NCI-H1048 (cell line): ENCODE measurements at places on chromosomes 12 and 14.

GRCh38 chr12:32478858-32479725 is 79.7 kb downstream of the FGD4 start:
- DNase-seq: no peak

GRCh38 chr14:59890676-59891075 is 20.1 kb upstream of the RTN1 start:
- DNase-seq: no peak

DNA sequence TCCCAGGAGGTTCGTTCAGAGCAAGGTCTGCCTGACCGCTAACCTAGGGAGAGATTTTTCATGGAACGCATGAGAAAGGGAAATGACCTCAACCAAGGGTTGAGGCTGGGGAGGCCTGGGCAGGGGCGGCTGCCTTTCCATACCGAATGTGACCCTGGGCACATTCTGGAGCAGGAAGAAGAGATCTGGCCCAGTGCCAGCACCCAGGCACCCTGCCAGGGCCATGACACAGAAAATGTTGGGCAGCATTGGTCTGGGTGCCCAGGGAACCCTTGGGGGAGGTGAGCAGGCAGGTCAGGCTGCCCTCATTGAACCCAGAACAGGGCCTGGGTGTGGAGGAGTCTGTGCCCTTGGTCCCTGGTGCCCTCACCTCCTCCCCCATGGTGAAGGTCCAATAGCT is 106.8 kb downstream of the CALM1 start:
- no peak for DNase-seq

DNA sequence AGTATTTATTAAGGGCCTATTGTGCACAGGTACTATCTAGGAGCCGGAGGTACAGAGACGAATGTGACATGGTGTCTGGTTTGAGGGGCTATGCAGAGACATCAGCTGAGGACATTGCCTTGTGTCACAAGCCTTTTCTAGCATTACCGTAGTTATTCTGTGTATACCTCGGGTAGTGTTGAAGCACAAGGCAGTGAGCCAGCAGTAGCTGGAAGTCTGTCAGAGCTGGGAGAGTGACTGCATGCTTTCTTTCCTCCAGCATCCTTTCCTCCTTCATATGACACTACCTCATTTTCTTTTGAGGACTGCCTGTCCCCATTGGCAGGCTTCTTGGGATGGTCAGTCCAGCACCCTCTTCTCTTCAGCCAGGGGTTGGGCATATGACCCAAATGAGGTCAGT is 77.0 kb downstream of the POLR3B start:
- DNase-seq: no peak

GRCh38 chr12:127241072-127241817 is 1025.7 kb upstream of the TMEM132C start:
- DNase-seq: no peak

GRCh38 chr12:57086493-57087009 is 2.4 kb upstream of the NAB2 start:
- DNase-seq: no peak

DNA sequence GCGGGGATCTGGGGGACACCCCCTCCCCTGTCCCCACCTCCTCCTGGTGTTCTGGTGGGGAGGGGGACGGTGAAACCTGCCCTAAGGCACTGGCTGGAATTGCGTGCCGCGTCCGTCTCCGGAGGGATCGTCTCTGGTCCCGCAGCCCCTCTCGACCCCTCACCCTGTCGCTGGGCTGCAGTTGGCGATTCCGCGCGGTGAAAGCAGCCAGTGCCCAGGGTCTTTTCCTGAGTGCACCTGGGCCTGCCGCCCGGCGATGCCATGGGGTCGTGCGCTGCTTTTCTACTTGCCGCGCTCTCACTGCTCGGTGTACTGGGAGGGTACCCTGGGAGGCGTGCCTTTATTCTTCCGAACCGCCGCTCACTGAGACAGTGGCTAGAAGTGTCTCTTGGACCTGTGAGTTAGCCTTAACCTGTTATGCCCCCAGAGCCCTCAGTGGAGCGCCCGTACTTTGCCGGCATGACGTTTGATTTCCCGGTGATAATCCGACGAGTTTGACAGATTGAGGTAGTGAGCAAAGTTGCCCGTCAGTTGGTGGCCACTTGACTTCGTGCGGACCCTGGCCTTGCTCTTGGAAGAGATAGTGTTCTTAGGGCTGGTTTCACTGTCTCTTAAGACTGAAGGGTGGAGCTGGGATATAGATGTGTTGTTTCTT is 788 bp downstream of the SFSWAP start:
- no peak for DNase-seq

- DNase-seq: no peak
These were observed 428.7 kb downstream of the RERGL start for GRCh38 chr12:17661250-17661649.

GRCh38 chr14:56724013-56724412 is 86.3 kb downstream of the OTX2 start:
- no peak for DNase-seq

DNA sequence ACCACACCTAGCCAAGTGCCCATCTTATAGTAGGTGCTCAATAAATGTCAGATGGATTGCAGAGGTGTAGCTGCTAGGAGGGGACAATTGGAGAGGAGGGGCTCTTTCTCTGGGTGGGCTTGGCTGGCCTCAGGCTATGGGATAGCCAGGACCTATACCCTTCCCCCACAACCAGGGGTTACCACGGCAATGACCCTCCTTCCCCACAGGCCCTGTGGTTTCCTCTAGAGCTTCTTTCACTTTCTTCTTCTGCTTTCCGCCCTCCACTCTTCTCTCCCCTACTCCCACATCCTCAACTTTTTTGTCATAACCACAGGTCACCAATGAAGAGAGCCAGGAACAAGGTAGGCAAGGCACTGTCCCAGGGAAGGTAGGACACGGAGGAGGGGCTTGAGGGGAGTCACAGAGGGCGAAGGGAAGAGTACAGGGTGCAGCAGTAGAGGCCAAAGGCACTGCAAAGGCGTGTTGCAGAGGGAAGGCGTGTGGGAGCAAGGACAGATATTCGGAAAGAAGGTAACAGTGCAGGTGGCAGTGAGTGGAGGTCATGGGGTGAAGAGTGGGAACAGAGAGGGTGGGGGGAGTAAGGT is 1.9 kb upstream of the ITGB7 start:
- DNase-seq: no peak

- DNase-seq: no peak
These were observed 59.4 kb downstream of the DDX51 start for GRCh38 chr12:132084621-132085290.

- DNase-seq: no peak
These were observed 21.3 kb upstream of the COX6A1 start for GRCh38 chr12:120416490-120417216.

GRCh38 chr12:32211900-32212156 is 105.2 kb downstream of the BICD1 start:
- no peak for DNase-seq

DNA sequence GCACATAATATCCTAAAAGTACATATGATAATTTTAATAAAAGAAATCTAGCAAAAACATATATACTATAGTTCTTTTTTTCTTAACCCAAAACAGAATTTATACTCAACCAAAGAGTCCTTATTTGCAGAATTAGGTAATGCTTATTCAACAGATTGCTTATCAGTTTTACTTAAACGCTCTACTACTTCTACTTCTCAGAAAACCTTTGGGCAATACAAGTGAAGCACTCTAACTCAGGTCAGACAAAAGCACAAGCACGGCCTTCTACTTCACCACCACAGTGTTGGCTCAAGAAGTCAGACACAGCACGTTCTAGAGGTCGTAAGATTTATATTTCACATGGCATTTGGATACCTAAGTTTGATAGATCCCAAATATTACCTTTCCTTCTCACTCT is 29.2 kb downstream of the DICER1 start:
- no peak for DNase-seq

- no peak for DNase-seq
These were observed 144.5 kb downstream of the TGFB3 start for GRCh38 chr14:75837151-75837787.

DNA sequence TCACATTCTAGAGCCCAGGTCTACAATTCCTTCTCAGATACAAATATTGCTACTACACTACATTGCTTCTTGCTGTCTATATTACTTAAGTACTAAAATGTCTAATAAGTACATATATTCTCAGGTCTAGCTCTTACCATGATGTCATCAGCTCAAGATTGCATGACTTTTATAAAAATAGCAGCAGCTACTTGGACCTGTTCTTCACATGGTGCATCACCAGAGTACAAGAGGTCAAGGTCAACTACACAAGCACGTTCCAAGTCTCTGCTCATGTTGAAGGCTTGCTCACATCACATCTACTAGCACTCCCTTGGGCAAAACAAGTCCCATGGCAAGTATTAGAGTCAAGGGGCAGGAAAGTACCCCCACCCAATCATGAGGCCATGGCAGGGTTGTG is 465.6 kb downstream of the MED13L start:
- DNase-seq: no peak

DNA sequence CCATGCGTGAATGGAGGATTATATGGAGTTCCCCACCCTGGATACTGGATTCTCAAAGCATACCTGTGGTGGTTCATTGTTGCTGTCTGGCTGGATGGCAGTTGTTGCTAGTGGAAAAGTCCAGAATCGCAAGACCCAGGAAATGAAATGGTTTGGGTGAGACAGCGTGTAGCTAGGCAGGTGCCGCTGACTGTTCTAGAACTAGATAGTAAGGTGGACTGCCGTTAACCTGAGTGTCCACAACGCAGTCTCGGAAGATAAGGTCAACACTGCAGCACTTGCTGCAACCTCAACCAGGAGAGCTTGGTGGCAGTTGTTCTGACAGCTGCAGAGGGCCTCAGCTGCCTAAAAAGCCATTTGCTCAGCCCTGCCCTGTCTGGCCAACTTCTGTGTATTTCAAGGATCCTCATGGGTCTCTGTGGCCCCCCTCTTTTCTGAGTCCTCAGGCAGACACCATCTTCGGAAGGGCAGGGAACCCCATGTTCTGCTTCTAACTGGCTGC is 15.5 kb upstream of the IRF2BPL start:
- DNase-seq: no peak

- no peak for DNase-seq
These were observed 59.1 kb downstream of the PLXNC1 start for GRCh38 chr12:94207467-94207848.

DNA sequence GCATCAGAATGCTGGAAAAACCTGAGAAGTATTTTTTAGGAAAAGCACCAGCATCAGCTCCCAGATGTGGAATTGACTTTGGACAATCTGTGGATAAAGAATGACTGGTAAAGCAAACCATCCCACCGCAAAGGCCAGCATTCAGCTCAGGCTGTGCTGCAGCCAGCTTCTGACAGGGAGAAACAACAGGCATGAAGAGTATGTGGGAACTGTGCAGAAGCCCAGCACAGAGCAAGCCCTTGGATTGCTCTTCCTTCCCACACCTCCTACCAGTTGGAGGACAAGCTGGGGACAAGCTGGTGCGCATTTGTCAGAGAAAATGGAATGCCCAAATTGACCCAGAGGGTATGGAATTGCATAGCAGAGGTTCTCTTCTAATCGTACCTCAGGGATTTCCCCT is 228.1 kb downstream of the ANO2 start:
- DNase-seq: no peak

GRCh38 chr14:80211153-80212022 is at the start of gene DIO2:
Gene DIO2 (minus strand): TSS chr14:80211504. CDS start chr14:80211472, 32 bp downstream.
- DNase-seq: no peak

DNA sequence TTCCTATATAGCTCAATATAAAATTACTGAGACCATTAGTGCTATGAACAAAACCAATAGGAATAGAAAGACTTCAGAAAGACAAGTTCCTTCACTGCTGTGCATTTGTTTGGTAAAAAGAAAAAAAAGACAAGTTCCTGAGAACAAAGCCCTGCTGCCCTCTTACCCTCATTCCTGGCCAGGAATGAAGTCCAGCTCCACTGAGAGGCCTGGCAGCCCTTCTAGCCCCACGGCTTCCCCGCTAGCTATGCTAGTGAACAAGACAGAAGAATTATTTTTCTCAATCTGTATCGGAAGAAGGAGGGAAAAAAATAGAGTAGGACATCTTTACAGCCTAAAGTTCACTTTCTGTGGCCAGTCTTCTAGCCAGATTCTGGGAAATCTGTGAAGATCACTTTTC is 1.6 kb downstream of the MFAP5 start:
- no peak for DNase-seq

DNA sequence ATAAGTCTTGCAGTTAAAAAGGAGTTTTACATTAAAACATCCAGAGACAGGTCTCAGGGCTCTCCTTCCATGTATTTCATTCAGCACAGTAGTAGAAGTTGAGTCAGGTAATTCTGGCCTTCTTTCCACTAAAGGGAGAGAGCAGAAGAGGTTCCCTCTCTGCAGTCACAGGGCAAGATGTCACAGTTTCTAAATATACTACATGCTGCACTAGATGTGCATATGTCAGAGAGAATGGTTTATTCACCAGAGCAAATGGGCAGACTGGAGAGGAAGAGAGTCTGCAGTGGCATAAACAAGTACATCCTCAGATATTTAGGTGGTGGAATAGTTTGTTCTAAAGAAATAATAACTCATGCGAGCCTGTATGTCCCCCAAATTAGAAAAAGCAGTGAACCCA is 132.0 kb downstream of the KICS2 start:
- DNase-seq: no peak

DNA sequence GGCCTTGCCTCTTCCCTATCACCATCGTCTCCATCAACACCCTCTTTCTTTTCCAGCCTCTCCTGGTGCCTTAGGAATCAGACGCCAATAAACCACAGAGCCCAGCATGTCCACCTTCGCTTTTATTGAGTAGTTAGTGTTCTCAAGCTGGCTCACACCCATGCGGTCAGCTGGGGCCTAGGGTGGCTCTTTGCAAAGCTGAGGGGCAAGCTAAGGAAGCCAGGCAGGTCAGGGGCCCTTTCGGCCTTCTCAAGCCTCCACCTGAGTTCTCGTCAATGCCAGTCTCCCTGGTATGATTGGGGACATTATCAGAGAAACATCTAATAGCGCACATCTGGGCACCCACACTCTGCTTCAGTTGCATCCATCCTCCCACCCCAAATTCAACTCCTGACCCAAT is 737 bp upstream of the TEX52 start:
- no peak for DNase-seq
